ENCODE measurements at places on chromosomes 3 and 15.

DNA sequence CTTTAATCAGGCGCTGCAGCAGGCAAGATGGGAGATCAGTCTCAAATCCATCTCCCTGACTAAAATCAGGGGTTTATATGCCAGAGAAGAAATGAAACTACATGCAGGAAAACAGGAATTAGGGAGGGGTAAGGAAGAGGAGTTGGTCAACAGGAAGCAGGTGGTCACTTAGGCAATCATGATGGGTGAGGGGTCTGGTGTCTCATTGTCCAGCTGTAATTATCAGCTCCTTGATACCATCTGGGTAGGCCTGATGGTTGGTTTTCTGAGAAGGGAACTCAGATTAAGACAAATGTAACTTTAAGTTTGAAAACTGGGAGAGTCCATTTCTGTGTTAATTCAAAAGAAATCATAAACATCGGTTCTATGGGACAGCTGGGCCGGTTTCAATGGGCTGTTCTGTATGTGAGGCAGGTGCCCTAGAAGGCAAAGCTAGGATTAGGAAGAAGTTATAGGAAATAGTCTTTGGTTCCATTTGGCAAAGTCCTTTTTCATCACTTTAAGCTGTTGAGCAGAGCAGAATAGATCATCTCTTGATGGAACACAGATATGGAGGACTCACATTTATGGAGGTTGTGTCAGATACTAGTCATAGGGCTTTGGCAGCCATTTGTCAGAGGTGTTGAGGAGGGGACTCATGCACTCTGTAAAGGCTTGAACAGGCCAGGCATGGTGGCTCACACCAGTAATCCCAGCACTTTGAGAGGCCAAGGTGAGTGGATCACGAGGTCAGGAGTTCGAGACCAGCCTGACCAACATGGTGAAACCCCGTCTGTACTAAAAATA is 149.4 kb downstream of the VGLL4 start:
- DNase-seq = no peak

GRCh38 chr3:127762077-127762786 is 60.1 kb downstream of the MGLL start:
- DNase-seq = no peak

DNA sequence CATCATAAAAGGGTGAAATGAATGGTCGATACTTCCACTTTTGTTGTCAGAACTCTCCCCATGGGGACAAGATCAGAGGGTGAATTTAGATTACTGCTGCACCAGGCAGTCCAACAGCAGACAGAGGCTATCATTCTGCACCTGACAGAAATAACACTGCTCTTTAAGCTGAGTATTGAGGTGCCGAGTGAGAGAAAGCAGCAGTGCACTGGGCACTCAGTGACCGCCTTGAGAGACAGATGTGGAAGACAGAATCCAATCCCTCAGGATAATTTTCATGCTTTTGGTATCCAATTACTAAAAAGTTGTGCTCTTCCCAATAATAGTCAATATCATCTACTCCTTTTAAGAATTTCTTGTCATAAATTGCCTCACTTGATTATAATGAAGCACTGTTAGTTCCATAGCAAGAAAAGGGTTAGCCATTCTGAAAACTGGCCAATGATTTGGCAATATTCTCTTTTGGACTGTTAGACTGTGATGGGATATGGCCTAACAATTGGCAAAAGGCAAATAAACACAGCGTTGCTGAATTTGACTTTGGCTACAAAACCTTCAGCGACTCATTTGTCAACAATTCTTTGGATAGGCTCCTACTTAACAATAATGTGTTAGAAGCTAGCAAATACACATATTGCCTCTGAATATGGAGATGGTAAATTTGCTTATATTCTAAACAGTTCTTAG is 5.5 kb downstream of the FGF7 start:
- no peak for DNase-seq

DNA sequence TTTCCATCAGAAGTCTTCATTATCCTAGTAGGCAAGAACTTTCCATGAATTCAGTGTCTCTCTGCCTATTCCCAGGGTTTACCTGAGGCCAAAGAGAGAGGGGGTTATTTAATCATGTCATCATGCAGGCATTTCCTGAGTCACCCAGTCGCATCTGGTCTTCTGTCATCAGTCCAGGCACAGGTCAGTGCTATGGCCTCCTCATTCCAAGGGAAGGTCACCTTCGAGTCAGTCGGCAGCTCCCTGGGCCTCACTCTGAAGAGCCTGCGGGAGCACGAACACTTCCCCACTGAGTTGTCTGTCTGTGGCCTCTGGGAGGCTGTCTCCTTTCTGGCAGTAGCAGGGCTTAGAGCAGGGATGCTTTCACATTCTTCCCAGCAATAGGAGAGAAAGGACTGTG is 26.2 kb upstream of the LRTM1 start:
- no peak for DNase-seq

- DNase-seq = no peak
Observed at GRCh38 chr3:101529816-101530685, 17.0 kb upstream of the SENP7 start.

- DNase-seq = no peak
Observed at GRCh38 chr15:44381236-44381635, 46.2 kb upstream of the CTDSPL2 start.

- DNase-seq = no peak
Observed at GRCh38 chr15:39139431-39140059, 441.3 kb upstream of the THBS1 start.

- no peak for DNase-seq
Observed at GRCh38 chr3:18222686-18223085, 202.5 kb downstream of the SATB1 start.

- DNase-seq = no peak
Observed at GRCh38 chr3:57292897-57293526, 527 bp upstream of the ASB14 start.

DNA sequence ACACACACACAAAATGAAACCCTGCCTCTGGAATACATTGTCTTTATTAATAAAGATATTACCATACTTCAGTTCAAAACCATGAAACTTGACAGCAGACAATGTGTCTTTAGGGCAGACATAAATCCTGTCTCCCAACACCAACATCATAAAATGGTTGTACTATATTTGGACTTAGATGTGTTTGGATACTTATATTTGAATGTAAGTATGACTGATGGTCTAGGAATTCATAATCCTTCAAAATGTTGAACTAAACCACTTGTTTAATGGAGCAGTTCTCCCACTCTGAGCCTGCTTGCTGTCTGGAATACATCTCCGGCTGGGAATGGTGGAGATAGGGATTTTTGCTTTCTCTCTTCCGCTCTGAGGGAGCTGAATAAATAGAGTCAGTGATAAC is 10.6 kb downstream of the FBN1 start:
- no peak for DNase-seq

GRCh38 chr15:60961541-60962485 is 267.3 kb downstream of the RORA start:
- DNase-seq = no peak

GRCh38 chr3:79670178-79670577 is 97.6 kb downstream of the ROBO1 start:
- no peak for DNase-seq

- DNase-seq = no peak
Observed at GRCh38 chr3:178514401-178514800, 21.8 kb upstream of the KCNMB2 start.

GRCh38 chr3:128548021-128548420 is 55.0 kb upstream of the GATA2 start:
- no peak for DNase-seq

DNA sequence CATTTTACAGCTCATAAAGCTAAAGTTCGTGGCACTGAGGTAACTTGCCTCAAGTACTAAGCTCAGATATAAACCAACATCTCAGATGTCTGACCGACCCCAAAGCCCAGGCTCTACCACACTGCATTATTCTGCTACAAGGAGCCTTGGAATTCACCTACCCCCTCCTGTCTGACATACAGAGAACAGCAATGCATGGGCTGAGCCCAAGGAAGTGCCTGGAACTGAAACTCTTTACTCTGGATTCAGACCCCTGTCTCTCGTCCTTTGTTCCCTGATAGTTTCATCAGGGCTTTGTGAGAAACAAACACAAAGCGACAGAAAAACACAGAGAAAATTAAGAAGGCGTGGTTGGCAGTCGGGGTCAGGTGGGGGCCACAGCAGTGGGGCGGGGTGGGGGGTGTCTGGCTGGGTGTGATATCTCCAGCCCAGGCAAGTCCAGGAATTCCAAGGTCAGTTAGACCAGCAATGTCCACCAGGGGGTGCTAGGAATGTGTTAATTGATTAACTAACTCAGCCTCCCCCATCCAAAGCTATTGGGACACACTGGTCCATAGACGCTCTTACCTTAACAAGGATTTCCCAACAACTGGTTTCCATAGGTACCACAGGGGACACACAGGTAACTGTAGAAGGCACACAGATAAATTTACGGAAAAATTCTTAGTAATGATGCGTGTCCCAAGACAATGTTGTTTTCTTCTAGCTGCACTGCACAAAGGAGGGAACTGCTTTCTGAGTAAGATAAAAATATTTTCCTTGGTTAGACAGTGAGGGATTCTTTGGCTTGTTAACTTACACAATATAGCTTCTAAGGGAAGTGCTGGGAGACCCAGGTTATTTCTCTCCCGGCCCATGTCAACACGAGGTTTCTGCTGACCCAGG is 18.8 kb upstream of the SSUH2 start:
- DNase-seq = no peak

DNA sequence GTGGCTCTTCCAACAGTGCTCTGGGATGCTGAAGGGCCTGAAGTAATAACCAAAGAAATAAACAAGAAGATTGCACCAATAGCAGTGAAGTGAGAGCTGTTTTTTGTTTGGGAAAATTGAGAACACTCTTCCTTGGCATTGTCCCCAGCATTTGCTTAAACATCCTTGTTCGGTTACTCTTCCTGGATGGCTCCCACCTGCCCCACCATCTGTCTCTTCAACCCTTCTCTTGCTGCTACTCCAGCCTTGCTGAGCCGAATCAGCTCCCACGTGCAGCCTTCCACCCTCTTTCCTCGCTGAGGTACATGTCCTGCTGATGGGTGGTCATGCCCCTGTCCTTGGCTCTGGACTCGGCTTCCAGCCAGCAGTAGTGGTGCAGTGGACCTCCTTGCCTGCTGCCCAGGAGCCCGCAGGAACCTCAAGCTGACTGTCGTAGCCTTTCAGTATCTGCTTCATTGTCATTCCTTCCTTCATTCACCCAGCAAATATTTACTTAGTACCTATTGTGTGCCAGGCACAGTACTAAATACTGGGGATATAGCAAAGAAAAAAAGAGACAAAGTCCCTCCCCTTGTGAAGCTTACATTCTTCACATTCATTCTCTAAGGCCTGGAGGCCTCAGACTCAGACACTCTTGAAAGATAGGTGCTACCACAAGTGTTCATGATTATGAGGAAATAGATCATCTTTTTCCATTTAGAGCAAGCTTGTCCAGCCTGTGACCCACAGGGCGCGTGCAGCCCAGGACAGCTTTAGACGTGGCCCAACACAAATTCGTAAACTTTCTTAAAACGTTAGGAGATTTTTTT is 17.1 kb upstream of the VILL start:
- DNase-seq = no peak

- DNase-seq = no peak
Observed at GRCh38 chr3:129345971-129346370, 67.3 kb downstream of the HMCES start.

GRCh38 chr15:44038755-44039191 is 156.3 kb downstream of the FRMD5 start:
- DNase-seq = no peak

GRCh38 chr3:115720983-115721382 is 97.7 kb downstream of the GAP43 start:
- DNase-seq = no peak

DNA sequence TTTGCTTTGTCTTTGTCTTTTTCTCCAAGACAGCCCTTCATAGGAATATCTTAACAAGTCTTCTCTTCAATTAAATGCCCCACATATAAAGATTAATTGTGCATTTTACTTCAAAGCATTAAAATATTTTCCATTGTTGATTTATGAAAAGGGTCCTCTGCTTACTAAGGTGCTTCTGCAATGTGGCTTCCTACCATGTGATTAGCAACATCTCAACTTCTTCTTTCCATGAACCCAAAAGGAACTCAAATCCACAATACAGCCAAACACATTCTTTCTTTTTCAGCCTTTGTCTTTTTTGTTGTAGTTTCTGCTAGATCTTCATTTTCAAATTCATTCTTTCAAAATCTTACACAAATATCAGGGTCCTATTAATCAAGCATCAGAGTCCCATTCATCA is 309.2 kb downstream of the NSUN3 start:
- DNase-seq = no peak

DNA sequence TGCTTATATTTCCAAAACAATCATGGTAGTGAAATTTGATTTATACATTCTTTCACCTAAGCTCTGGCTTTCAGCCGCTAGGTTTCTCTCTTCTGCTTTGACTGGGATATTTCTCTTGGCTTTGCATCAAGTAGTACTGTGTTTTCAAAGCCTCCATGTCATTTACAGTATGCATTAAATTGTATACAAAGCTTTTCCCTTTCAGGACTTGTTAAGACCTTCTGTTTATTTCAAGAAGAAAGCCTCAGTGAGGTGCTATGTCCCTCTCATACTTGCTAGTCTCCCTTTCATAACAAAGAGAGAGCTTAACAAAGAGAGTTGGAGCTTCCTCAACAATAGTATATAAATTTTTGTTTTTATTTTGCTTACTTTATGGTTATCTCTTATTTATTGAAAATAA is 84.2 kb upstream of the SLC25A26 start:
- DNase-seq = no peak

DNA sequence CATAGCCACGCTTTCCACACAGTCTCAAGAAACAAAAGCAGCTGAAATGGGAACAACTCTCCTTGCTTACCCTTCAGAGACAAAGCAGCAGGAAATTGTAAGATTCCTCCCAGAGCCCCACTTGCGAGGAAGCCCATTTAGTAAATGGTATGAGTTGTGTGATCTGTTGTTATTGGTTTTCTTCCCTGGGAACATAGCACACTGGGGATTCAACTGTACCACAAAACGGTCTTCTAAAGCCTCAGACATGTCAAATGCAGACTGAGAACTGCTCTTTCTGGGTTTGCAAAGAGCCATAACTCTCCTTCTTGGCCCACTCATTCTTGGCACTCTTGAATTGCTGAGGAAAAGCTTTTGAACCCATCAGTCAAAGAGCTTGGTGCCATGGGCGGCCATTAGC is 101.0 kb upstream of the COL8A1 start:
- DNase-seq = no peak

DNA sequence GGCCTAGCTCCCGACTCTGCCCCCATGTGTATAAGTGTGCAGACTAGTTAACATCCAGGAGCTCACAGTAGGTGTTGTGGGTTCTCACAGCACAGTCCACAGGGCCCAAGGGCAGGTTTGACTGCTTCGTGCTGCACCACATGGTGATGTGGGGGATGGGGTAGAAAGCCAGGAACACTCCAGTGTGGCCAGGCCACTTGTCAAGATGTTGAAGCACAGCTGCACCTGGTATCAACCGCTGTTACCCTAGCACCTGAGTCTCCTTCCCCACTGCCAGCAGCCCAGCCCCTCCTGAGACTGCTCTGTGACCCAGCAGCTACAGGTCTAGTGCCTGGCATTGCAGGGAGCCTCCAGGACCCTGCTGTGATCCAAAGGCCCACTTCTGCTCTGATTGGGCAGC is 53.4 kb downstream of the CHDH start:
- DNase-seq = no peak

- no peak for DNase-seq
Observed at GRCh38 chr15:77235566-77235965, 164.7 kb upstream of the TSPAN3 start.

- DNase-seq = no peak
Observed at GRCh38 chr3:174531262-174531982, 327.7 kb upstream of the NAALADL2 start.

Data from NCI-H1417 treated with DMSO at 0.1 percent for 48 hours (cell line).